ENCODE measurements at places on chromosomes 13 and 19.

DNA sequence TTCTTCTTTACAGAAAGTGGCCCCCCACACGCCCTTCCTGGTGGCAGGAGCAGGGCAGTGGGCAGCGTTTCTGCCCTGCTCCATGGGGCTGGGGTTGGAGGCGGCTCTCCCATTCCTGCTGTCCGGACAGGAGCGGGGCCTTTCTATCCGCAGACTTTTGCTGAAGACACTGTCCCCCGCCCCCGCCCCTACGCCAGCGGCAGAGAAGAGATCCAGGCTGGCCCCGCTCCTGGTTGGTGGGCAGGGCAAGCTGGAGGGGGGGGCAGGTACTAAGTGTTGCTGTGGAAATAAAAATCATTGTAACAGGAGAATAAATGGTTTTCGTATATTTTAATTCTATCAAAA lies 81.7 kb downstream of the ZNF429 start:
- DNase-seq, result no peak

- DNase-seq, result no peak
Observed at GRCh38 chr13:80151016-80151415, 189.9 kb downstream of the SPRY2 start.

DNA sequence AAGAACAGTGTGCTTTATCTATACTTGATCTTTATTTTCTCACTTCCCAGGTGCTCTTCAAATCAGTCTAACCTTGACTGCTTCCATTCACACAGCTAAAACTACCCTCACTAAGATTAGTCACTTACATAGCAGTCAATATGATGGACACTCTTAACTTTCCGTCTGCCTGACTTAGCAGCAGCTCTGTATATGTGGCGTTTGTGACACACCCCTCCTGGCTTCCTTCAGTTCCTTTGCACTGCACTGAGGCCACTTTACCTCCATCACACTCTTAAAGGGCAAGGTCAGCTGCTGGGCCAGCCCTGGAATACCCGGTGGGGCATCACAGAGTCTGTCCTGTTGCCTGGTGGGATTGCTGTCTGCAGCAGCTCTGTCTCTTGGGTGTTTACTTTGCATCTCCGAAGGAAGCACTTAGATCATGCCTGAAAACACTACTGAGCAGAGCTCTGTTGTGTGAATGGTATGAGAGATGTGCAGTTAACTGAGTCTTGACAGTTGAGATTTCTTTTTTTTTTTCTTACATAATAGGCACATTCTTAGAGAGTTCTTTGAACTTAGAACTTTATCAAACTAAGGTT lies 35.6 kb upstream of the IL17D start:
- no peak for DNase-seq

DNA sequence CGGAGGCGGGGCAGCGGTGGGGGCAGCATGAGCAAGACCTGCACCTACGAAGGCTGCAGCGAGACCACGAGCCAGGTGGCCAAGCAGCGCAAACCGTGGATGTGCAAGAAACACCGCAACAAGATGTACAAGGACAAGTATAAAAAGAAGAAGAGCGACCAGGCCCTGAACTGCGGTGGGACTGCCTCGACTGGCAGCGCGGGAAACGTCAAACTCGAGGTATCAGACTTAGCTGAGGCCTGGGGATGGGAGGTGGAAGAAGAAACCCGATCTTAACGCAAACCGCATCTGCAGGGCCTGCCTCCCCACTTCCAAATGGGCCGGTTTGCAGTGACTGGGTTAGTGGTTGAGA lies 693 bp downstream of the RFXAP start:
- DNase-seq, result peak; percentile 55

DNA sequence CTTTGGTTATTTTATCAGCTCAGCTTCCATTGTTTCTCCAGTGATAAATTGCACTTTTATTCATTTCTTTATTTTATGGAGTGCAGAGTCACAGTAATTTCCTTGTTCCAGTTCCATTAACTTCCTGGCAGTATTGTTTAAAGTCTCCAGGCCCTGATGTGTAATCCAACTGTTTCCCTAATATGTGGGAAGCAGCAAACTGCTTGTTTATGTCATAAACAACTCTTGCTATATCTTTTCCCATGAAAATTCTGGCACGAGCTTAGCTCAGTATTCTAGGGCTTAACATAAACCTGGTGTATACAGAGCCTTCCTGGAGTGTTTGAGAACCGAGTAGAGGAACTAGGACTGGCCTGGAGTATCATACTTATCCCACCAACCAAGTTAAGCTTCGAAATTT lies 83.5 kb upstream of the ARGLU1 start:
- DNase-seq, result no peak

GRCh38 chr13:69291292-69291906 lies 816.2 kb upstream of the ATXN8OS start:
- no peak for DNase-seq

Data from activated CD4-positive, alpha-beta memory T cell treated with anti-CD3 and anti-CD28 coated beads, Interleukin-2, amount 10 ng/mL, durations not matched to agents 7 days and 5 days (primary cell).